ENCODE measurements at places on chromosomes 5 and 9.
A peak's percentile ranks its signal among the peaks of the same experiment; 100 is the strongest.

DNA sequence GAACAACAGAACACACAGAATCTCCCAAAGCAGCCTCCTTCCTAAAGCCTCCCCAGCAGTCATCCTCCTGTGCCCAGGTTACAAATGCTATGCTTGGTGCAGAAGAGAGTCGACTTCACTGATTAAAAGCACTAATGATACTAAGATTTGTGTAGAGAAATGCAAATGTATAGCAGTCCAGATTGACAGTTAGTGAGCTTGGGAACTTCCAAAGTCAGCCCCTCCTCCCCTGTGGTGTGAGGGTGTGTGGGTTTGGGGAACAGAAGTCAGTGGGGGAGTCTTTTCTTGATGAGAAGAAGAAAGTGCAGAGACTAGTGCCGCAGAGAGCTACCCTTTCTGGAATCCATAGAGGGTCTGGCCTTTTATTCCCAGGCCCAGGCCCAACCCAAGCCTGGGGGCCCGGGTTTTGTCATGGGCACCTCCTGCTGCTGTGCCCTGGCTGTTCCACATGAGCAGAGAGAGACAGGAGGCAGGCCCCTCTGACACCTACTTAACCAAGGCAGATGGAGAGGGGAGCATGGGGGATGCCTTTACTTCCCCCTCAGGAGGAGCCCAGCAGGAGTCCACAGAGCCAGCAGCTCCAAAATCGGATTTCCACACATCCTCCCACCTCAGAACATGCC is 173.3 kb downstream of the DENND1A start:
- peak; percentile 26 for DNase-seq

DNA sequence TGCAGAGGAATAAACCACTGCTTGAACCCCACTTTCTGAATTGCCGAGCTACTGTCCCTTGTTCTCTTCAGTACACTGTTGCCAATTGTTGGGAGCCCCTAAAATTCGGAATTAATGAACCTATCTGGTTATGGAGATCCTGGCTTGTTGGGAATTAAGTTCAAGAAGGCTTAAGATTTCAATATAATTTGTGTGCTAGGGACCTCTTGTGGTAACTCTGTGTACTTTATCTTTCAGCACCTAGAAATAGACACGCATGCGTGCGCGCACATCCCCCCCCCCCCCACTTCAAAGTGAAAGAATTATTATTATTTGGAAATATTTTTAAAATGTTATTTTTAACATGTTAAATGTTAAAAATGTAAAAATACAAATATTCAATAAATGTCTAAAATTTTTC is 53.3 kb upstream of the FAM169A start:
- DNase-seq, result no peak

DNA sequence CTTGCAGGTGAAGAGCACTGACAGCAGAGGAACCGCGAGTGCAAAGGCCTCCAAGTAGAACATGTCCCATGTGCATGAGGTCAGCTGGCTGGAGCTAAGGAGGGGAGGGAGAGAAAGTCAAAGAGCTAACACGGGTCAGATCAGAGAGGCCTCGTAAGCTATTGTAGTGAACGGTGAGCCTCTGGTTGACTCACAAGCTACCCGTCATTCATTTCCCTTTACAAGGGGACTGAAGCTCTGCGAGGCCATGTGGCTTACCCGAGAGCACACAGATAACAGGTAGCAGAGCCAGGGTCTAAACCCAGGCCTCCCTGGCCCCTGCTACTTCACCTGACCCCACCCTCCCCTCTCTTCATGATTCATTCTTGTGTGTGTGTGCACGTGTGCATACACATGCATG is 152.7 kb upstream of the ADRA1B start:
- no peak for DNase-seq

DNA sequence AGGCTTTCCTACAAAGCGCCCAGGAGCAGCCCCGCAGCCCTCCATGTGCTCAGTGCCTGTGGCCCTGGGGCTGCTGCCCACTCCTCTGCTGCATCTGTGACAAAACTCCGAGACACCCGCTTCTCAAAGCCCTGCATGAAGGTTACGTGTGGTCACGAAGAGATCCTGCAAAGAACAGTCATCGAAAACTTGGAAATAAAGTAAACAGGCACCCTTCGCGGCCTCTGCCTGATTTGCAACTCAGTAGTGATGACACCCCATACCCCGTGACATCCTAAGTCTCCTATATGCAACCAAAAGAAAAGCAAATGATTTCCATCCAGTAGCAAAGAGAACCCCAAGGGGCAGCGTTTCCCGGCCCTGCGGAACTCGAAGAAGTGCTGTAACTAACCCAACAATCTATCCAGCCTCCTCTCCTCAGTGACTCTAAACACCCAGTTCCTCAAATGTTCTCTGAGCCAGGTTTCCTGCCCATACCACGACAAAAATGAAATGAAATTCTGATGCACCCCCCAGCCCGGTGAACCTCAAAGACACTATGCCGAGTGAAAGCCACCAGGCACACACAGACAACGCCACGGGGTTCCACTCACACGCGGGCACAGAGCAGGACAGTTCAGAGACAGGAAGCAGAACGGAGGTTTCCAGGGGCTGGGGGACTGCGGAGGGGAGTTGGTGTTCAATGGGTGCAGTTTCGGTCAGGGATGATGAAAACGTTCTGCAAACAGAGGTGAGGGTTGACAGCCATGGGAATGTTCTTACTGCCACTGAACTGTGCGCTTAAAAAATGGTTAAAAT is 19.0 kb downstream of the NACC2 start:
- no peak for DNase-seq

DNA sequence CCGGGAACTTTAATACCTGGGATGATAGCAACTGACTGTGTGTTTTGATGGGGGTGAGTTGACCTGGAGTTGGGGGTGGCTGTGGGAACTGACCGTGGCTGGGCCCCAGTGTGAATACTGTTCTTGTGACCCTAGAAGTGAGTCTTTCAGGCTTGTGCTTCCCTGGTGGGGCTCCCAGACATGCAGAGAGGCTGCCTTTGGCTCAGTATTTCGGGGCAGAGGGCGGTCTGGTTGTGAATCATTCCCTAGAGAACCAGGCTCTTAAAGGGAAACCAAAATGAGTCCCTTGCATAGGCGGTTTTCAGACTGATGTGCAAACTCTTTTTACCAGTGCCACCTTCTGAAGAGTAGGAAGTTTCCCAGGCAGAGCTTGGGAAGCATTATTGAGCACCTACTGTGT is 132.1 kb downstream of the MACROH2A1 start:
- no peak for DNase-seq

DNA sequence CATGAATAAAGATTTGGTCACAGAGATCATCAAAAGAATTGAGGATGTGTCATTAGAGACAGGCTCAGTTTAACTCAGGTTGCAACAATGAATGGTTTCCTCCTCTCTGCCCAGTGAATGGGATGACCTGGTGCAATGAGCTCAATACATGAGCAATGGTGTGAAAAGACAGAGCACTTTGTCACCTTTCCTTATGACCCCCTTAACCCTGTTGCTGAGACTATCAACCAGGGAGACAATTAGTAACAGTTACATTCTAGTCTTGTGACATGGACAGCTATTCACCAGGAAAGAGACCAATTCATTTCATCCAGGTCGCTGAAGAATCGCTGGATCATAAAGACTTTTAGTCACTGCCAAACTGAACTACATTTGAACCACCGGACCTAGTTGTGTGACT is 19.9 kb upstream of the CDH6 start:
- DNase-seq, result no peak

- DNase-seq, result no peak
Measured at GRCh38 chr5:73826301-73827105, 200.5 kb downstream of the ARHGEF28 start.

- no peak for DNase-seq
Measured at GRCh38 chr5:163360656-163361055, 76.7 kb upstream of the CCNG1 start.

DNA sequence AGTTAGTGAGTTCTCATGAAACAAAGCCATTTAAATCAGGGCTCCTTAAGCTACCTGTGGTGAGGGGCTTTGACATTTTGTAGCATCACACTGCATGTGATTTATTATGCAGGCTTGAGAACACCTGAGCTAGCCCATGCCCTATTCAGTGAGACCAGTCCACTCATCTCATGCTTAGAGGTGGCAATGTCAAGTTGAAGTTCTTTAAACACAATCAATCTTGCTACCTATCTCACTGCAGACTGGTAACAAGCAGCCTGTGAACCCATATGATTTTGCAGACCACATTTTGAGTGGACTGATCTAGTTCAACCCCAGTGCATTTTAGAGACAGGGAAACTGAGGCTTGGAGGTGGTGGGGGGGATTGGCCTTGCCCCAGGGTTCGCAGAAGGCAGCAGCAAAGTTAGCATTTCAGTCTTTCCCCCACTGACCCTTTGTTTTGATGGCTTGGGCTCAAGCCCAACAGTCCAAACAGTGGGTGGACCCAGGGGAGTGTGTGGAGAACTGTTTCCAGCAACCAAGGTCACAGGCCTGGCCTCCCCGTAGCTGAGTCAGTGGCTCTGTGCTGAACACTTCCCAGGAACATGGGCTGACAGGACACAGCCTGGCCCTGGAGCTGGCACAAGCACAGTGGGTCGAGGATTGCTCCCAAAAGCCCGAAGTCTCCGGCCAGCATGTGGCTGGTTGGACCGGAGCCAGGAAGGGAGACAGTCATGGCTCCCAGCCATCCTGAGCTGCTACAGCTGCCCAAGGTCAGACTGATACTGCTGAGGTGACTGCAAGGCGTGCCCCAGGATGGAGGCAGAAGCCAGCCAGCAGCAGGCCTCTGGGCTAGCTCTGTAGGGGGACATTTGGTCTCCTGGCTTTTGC is 95.3 kb downstream of the RGS3 start:
- no peak for DNase-seq

GRCh38 chr5:55864606-55865541 is 13.7 kb downstream of the IL31RA start:
- DNase-seq, result no peak

DNA sequence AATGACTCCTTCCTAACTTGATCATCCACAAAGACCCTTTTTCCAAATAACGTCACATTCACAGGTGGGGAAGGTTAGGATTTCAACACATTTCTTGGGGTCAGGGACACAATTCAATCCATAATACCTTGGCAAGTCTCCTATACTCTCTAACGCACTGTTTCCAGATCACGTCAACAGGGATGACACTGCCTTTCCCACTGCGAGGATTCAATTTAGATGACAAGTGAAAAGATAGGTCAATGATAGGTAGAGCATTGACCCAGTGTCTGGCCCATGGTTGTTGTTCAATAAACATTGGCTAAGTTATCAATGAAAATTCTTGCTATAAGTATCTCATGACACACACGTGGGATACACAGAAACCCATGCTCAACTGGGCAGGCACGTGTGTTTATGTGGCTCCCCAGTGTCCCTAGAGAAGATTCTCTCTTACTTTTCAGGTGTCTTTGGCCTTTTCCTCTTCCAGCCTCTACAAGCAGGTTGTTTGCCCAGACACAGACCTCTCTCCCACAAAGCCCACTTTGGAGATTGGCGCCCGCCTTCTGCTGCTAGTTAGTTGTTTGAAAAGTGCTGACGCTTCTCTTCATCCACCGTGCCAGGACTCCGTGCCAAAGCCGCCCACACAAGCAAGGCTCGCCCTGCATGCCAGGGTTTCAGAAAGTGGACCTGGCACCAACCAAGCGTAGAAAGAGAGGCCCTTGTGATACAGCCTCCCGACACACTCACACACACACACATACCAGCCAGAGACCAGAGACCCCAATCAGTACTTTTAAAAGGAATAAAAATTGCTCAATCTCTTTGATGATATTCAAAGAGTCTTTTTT is 594.5 kb downstream of the BNC2 start:
- no peak for DNase-seq

DNA sequence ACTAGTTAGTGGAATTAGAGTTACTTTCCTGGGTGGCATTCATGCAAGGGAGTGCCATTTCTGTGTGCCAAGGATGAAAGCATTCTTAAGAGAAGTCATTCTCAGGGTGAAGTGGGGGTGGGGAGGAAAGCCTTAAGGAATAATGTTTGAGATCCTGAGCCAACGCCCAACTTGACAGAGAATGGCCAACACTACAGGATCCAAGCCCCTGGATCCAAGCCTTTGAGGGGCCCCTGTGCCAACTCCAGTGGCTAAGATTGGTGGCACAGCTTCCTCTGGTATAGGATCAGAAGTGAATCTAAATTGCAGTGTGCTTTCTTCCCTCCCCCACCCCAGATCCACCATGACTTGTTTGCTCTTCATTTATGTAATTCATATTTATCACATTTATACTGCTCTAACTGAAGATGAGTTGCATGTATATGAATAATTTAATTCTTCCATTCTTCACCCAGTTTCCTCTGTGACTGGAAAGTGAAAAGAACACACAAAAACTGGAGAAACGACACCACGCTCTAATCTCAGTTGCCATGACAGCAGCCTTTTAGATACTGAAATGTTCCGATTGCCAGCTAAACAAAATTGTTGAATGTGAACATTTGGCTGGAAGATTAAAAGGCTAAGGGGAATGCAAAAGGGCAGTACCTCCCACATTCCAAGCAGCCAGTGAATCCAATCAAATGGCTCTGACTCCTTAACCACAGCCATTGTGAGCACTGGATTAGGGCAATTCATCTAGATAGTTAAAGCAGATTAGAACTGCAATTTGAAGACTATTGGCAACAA is 4.5 kb downstream of the ZNF608 start:
- no peak for DNase-seq

GRCh38 chr9:96232539-96233241 is 69.3 kb downstream of the HSD17B3 start:
- DNase-seq, result no peak

- DNase-seq, result peak; percentile 9
Measured at GRCh38 chr9:34457266-34458012, 931 bp downstream of the FAM219A start.

DNA sequence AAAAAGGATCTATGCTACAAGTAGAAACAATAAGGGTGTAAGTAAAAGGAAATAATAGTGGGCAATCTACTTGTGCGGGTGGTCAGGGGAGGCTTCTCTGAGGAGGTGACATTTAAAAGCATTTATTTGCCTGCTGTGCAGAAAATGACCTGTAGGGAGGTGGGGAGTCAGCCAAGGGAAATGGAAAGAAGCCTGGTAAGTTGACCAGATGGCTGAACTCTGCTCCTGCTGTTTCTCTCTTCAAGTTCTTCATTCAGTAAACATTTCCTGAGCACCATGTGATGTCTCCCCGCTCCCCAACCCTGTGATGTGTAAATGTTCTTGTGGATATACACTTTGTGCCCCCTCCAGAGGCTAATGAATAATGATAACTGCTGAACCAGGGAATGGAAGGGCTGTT is 9.9 kb upstream of the SPIN1 start:
- DNase-seq, result no peak

DNA sequence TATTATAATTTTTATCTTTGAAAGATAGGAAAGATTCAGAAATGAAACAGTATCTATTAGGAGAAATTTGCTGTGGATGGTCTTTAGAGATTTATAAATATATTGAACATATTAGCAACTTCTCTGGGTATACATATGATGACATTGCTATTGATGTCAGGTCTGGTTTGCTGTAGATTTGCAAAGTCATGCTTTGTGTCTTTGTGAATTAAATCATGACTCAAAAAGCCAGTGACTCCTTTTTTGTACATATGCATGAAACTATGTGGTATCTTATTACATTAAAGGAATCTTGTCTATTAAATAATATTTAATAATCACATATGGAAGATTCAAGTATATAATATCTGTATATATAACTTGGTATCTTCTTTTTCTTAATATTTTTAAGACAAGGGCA is 141.9 kb downstream of the ST8SIA4 start:
- DNase-seq, result no peak
